SHP77 (cell line): ENCODE measurements at places on chromosomes 6 and 20.

GRCh38 chr6:20978151-20978614, 443.9 kb downstream of the CDKAL1 start:
- DNase-seq: no peak

- DNase-seq: no peak
These were observed 45.5 kb upstream of the NXT1 start for GRCh38 chr20:23305098-23305497.

GRCh38 chr6:34610819-34611477, 54.8 kb upstream of the SPDEF start:
- DNase-seq: no peak

DNA sequence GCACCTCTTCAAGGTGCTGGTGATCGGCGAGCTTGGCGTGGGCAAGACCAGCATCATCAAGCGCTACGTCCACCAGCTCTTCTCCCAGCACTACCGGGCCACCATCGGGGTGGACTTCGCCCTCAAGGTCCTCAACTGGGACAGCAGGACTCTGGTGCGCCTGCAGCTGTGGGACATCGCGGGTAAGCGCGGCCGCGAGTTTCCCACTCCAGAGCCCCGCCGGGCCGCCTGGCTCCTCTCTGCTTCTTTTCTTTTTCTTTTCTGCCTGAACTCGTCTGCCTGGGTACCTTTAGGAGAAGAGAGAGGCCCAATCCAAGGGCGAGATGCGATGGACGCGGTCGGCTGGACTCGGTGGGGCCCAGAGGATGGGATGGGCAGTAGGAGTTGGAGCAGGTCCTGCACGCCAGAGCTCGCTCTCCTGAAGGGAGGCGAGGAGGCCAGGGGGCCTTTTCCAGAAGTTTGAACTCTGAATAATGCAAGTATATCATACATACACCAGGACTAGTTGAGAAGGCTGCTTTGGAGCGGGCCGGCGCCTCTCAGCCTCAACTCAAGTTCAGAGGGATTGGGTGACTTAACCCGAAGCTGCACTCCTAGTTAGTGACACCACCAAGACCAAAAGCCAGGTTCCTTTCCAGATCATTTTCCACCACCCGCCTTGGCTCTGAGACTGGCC, 445 bp downstream of the RAB32 start:
- DNase-seq: no peak

- DNase-seq: peak; percentile 68
These were observed 164.9 kb upstream of the SASH1 start for GRCh38 chr6:148177589-148178233.

DNA sequence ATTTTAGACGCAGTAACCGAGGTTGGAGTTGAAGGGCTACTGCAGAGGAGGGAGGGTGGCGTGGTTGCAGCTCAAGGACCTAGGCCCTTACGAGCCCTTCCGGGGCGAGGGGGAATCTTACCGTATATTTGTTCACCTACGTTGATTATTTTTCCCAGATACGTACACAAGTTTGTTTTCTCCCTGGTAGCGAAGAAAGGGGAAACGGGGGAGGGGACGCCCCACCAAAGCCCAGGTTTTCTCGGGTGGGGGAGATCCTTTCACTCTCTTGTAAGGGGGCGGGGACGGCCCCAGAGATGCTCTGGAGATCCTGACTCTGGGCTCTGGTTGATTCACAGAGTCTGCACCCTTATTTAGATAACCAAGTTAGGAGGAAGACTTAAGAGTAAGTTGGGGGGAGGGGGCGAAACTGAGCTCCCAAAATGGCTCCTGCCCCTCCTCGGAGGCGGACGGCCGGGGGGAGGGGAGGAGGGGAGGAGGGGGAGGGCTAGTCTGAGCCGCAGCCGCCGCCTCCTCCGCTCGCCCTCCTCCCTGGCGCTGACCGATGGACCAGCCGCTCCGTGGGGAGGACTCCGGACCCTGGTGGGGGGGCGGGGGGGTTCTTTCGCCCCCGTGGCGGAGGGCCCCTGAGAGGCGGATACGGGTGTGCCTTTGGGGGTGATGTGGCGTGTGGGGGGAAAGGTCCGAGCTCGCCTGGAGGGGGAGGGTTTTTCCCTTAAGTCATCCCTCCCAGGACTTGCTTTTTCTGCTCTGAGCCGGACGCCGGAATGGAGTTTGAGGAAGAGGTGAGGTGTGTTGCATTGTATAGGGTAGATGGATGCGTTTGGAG, 2.2 kb downstream of the BRD2 start:
- peak; percentile 74 for DNase-seq

GRCh38 chr6:36350681-36351571, 14.2 kb upstream of the BNIP5 start:
- no peak for DNase-seq

GRCh38 chr6:44622555-44622954, 235.0 kb downstream of the CDC5L start:
- no peak for DNase-seq

GRCh38 chr6:106563614-106564013, 65.7 kb downstream of the RTN4IP1 start:
- no peak for DNase-seq

DNA sequence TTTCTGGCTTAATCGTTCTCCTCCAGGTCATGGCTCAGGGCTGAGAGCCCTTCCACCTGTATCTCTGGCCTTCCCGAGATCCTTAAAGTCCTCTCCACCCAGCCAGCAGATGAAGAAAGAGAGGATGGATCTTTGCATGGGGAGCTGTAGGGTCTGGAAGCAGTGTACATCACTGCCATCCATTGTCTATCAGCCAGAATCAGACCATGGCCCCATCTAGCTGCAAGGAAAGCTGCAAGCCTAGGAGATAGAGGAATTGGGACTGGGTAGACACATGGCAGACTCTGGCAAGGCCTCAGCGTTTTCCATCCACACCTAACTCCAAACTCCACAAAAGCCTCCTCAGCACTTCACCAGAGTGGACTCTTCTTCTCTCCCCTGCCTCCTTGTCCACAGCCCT, 113.8 kb upstream of the MAFB start:
- no peak for DNase-seq

- DNase-seq: no peak
These were observed 206.5 kb upstream of the ZNF184 start for GRCh38 chr6:27679308-27679963.

DNA sequence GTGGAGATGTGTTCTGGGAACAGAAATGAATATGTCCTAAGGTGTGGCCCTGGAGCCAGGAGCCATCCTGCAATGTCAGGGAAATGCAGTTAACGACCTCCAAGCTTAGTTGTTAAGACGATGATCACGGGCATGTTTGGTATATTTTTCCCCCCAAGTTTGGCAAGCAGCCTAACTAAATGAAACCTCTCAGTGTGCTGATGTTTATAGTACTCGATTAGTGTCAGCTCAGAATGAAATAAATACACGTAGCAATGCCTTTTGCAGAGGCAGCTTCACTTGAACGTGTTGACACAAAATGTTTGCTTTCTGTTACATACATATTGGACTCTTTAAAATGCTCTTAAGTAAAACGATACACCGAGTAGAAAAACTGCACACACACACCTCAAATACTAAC, 76.2 kb upstream of the OLIG3 start:
- DNase-seq: peak; percentile 86

- DNase-seq: no peak
These were observed 35.4 kb downstream of the FAM229B start for GRCh38 chr6:112122756-112123155.
